ENCODE measurements at places on chromosomes 7 and 10.

DNA sequence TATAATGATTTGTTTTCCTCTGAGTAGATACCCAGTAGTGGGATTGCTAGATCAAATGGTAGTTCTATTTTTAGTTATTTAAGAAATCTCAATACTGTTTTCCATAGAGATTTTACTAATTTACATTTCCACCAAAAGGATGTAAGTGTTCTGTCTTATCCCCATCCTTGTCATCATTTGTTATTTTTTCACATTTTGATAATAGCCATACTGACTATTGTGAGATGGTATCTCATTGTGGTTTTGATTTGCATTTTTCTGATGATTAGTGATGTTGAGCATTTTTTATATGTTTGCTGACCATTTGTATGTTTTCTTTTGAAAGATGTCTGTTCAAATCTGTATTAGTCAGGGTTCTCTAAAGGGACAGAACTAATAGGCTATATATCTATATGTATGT lies 160.0 kb upstream of the TMEM229A start:
- DNase-seq = no peak

DNA sequence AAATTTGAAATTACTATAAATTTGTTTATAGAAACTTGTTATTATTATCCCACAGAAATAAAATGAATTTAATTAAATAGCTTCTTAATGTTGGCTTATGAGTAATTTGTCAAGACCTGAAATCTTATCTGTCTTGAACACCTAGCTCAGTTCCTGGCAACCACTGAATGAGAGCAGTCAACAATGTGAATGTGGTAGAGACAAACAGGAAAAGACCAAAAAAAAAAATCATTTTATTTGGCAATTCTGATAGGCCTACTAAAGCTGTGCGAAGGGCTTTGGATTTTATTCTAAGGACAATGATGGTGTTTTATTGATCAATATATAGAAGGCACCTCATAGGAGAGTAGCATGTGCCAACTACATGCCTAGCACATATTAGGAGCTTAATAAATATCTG lies 127.8 kb upstream of the RSU1 start:
- DNase-seq = no peak

- DNase-seq = no peak
These were observed 286.5 kb downstream of the DOCK4 start for GRCh38 chr7:111919631-111920179.

GRCh38 chr10:117544711-117545140 lies 2.2 kb downstream of the EMX2 start:
- no peak for DNase-seq

- no peak for DNase-seq
These were observed 1.4 kb downstream of the CHAT start for GRCh38 chr10:49615213-49615612.

DNA sequence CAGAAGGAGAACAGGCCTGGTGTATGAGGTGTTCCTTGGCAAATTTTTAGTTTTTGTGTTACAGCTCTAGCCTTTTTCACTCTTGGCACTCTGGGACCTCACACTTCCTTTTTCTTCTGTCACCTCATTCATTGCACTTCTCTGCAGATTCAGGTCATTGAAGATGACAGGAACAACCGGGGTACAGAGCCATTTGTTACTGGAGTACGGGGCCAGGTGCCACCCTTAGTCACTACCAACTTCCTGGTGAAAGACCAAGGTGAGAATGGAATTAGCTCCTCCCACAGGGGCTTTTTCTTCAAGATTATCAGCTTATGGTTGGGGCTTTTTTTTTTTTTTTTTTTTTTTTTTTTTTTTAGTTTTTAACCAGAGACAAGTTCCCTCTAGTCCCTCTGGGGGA lies 18.5 kb upstream of the CHCHD1 start:
- DNase-seq = no peak

GRCh38 chr10:29248158-29248557 lies 40.7 kb upstream of the LYZL1 start:
- no peak for DNase-seq

- no peak for DNase-seq
These were observed 23.0 kb downstream of the TCF7L2 start for GRCh38 chr10:112973046-112973445.
